NCI-H1436 treated with DMSO at 0.1 percent for 48 hours (cell line): ENCODE measurements at places on chromosomes 5 and 9.

- no peak for DNase-seq
These were observed 533.8 kb downstream of the CAAP1 start for GRCh38 chr9:26358836-26359235.

DNA sequence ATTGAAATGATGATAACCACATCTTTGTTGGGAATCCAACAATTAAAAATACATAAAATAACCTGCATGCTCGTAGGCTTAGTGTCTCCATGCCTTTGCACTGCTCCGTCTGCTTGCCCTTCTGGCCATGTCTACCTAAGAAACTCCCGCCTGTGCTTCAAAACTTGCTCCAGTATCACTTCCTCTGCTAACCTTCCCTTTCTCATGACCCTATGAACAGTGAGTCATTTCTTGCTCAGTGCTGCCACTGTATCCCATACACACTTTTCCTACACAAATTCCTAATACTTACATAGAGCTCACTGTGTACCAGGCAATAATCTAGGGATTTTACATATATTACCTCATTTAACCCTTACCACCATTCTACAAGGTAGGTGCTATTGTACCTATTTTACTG lies 33.5 kb downstream of the TMEM245 start:
- DNase-seq = no peak

DNA sequence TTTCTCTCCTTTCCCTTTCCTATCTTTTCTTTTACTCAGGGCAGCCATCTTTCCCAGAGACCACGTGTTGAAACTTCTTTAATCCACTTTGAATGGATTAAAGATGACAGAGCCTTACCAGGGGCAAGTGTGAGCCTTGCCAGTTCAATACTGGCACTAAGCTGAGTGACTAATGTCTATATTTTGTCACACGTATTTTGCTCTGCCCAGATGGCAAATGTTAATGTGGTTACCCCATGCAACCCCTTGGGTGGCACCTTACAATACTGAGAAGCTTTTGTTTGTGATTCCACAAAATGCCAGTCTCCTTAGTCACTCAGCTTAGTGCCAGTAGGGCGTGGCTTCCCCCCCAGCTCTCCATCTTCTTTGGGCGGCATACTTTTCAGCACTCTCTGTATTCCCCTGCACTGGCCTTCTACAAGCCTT lies 24.8 kb downstream of the ANXA1 start:
- DNase-seq = no peak

DNA sequence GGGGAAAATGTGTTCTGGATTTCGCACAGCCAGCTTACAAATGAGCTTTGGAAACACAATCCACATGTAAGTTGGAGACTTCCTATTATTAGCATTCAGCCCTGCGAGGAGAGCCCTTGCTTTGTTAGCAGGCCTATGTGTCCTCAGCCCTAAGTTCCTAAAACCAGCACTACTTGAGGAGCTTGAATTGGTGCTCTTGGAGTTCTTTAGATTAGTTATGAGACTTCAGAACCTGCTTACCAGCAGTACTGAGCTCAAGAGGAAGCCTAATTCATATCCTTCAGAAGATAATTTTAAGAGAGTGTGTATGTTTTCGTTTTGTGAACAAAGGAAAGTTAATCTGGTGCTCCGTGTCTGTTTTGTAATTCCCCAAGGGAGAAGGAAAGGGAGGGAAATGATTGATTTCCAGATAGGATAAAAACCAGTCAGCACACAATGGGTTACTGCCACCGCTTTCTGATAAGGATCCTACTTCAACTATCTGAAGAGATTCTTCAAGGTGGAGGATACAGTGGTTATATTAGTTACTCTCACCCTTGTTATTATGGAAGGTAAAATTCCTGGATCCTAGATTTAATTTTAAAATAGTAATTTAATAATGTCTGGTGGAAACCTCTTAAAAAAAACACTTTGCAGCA lies 35.2 kb downstream of the PIK3R1 start:
- DNase-seq = no peak

DNA sequence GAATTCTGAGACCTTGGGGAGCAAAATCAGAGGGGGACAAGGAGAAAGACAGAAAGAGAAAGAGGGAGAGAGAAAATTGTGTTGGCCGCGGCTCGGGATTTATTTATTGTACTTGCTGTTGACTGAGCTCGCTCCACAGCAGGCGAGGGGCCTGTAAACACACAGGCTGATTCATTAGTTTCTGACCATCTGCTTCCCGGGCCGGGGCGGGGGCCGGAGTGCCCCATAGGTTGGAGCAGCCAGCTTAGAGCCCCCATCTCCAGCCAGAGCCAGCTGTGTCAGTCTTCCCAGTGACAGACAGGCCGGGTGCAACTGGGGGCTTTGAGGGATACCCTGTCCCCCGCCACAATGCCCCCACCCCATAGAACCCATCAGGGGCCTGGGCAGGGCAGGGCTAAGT lies 30.9 kb downstream of the NTNG2 start:
- no peak for DNase-seq

DNA sequence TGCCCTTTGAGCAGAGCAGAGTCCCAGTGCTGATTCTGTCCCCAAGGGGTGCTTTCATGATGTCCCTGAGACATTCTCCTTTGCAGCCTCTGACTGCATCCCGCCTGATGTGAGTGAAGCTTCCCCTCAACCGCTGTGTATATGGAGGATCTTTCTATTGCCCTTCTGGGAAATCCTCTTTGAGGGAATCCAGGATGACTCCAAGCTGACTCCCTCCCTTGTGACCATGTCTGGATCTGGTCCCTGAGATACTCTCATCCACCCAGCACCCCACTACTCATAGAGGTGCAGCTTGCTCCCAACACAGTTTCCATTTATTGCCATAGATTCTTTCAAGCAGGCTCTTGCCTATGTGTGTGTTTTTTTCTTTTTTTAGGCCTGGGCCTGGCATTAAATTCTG lies 216.5 kb downstream of the SEC61B start:
- DNase-seq = no peak

DNA sequence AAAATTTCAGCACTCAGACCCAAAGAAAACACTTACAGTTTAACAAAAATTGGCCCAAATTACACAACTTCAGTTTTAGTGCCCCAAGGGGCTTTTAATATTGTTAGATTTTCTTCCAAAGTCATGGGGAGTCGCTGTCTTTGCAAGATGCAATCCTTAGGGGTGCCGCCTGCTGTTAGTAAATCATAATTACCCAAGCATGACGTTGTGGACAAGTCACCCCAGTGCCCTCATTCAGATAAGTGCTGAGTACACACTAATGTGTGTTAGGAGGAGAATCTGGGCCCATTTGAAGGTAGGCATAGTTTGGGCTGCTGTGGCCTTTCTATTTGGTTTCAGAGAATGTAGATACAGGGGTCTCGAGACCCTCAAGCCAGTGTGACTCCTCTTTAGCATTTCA lies 138.1 kb downstream of the SV2C start:
- no peak for DNase-seq

DNA sequence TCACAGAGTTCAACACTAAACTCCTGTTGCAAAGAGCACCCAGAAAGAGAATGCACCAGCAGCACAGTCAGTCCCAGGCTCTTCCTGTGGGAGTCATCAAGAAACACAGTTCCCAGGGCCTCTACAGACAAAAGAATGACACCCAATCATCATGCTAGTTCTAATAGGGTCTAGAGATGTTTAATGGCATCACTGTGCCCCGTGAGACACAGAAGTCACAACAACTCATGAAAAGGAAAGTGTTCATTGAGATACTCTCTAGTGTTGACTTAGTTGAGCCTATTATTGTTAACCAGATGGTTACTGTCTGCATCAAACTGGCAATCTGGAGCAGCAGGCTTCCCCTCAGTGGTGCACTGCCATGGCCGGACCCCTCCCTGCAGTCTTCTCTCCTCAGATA lies 1.6 kb downstream of the KLHL3 start:
- DNase-seq = peak; percentile 31

- no peak for DNase-seq
These were observed 67.0 kb downstream of the SGCD start for GRCh38 chr5:156393980-156394379.

DNA sequence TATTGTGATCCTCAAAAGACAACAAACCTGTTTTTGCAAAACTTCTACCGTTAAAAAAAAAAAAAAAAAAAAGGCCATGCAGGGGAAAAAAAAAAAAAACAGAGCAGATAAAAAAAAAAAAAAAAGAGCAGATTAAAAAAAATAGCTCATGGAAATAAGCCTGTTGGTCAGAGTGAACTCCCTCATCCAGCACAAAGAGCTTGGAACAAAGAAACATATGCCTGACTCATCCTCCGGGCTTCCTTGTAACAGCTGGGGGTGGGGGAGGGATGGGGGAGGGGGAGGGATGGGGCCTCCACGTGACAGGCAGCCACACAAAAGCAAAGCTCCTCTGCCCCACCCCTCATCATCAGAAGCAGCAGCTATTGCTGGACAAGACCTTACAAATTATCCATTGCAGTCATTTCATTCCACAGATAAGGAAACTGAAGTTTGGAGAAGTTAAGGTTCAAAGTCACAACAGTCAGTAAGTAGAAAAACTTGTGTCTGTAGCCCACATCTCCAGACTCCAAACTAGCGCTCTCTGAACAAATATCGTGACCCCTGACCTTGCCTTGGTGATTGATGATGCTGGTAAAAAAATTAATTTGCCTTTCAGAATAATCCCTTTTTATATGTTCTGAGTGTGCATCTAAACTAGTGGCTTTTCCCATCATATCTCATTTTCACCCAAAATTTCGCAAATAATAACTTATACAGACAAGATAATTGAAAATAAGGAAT lies 38.9 kb downstream of the SLC35D2 start:
- no peak for DNase-seq

DNA sequence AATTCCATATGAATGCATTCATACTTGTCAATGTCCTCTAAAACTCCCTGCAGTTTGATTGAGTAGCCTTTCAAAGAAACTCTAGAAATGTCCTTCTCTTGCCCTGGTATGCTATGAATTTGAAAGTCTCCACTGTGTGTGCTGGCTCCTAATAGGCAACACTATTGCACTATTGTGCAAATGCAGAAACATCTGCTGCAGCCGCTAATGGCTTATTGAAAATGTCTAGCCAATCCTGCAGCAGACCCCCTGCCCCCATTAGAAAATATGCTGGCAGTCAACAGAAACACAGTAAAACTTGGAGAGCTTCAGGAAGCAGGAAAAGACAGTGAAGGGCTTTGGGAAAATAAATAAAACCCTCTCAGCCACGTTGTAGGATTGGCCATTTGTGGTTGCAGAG lies 87.3 kb upstream of the GRAMD2B start:
- no peak for DNase-seq

DNA sequence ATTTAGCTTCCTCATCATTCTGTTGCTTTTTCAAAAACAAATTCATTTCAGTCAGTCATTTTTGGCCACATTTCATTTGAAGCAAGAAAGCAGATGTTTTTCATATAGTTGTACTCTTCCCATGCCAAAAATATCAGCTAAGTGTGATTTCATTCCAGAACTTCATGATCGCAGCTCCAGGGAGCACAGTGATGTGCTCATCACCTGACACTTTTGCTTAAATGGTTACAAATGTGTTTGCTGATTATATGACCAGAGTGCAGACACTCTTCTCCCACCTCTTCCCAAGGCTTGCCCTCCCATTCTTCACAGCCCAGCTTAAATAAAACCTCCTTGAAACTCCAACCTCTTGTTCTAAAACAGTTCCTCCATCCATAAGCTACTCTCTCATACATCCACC lies 32.6 kb downstream of the GABRB2 start:
- no peak for DNase-seq

DNA sequence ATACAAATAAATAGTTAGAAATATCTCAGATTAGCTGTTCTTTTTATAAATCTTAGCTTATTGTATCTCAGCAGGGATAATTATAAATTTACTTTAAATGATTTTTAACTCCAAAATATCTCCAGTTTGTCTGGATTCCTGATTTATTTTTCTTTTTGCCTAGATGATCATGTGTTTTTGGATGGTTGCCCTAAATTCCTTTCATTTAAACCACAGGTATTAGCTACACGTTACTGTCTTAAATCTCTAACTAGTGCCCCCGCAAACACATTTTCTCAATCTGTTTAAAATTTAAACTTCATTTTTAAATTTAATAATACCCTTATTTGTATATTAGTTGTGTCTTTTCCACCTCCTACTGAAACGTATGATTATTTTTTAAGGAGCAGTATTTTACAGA lies 5.6 kb downstream of the FER start:
- no peak for DNase-seq

DNA sequence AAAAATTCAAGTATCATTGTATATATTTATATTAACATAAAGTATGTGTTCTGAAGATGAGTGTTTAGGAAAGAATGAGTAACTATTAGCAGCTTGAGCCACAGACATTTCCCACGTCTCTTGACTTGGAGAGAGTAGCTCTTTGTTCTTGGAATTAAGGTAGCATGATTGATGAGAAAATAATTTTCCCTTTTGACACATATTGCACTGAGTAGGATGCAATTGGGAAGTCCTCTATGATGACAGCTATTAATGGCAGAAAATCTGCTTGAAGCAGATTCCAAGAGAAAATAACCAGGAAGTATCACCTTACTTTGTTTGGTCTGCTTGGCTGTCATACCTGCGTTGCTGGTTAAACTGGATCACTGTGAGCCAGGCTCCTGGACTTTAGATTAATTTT lies 204.8 kb downstream of the TLE4 start:
- DNase-seq = no peak

DNA sequence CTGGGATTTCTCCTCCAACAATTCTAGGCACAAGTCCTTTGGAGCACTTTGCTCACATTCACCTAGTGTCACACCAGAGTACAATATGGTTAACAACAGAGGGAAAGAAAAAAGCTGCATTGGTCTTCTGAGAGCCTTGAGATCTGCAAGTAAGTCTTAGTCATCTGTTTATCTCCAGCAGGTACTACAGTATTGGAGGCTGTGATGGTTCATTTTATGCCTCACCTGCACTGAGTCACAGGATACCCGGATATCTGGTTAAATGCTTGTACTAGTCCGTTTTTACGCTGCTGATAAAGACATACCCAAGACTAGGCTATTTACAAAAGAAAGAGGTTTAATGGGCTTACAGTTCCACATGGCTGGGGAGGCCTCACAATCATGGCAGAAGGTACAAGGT lies 525.0 kb downstream of the NR2F1-AS1 start:
- DNase-seq = no peak

DNA sequence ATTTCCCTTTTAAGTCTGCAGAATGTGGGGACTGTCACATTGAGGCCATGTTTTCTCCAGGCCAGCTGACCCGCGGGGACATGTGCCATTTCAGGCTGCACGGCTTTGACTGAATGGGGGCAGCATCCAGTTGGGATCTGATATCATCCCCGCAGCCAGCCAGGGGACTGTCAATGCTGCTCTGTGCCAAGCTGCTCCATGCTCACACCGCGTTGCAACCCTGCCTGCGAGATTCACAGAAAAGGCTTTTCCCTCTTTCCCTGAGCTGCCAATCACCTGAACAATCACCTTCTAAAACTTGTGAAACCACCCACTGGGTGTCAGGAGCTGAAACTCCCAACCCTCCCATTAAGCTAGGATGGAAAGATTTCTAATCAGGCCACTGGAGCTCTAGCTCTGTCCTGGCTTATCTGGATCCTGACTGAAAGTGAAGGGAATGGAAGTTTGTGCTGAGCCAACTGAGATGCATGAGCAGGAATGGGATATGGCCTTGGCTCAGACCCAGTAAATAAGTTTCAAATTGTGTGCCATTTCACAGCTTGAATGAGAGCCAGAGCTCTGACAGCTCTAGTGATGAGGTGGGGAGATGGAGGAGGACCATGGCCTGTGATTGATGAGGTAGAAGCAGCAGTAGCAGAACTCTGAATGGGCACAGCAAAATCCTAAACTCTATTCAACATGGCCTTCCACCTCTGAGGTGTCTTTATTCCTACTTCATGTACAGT lies 34.5 kb upstream of the ZNF366 start:
- DNase-seq = no peak
